ENCODE measurements at places on chromosomes 6 and 20. TPM values are rescaled to one million over a fixed set of nuclear protein-coding genes. Genes with fewer than 3 reads are reported as not detected.

DNA sequence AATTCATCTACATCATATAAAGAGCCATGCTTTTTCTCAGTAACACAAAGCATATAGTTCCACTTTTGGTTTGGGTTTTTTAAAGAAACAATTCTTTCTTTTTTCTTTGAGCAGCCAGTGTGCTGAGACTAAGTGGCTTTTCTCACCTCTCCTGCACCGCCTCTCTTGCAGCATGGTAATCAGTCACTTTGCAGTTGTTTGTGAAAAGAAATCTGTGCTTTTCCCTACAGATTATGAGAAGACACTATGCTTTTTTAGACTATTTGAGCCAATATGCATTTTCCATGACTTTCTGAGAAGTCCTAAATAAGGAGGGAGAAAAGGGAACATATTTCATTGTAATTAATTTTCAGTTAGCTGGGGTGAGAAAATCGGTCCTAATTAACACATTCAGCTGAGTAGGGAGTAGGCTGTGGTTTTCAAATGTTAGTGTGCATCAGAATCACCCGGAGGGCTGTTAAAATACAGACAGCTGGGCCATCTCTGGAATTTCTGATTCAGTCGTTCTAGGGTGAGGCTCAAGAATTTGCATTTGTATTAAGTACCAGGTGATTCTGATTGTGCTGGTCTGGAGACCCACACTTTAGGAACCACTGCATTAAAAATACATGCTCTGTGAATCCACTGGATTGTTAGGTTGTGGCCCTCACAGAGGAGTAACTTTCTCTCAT lies 155.2 kb downstream of the TINAG start:
- DNase-seq = no peak

DNA sequence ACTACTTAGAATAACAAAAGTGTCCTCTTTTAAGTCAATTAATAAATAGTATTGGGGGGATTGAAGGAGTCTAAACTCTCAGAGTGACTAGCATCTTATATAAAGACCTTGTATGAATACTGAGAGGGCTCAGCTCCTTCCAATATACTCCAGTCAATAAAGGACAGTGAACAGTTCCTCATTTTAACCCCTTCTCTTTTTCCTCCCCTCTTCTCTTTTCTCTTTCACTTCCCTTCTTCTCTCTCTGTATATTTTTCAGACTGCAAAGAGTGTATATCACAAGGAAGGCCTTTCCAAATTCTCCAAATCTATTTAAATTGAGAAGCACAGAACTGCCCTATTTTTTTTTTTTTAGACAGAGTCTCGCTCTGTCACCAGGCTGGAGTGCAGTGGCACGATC lies 99.5 kb downstream of the CD164 start:
- no peak for DNase-seq

- DNase-seq = no peak
Measured at GRCh38 chr6:90467546-90467945, 119.3 kb downstream of the MAP3K7 start.

- no peak for DNase-seq
Measured at GRCh38 chr6:5590187-5590586, 328.9 kb downstream of the FARS2 start.

DNA sequence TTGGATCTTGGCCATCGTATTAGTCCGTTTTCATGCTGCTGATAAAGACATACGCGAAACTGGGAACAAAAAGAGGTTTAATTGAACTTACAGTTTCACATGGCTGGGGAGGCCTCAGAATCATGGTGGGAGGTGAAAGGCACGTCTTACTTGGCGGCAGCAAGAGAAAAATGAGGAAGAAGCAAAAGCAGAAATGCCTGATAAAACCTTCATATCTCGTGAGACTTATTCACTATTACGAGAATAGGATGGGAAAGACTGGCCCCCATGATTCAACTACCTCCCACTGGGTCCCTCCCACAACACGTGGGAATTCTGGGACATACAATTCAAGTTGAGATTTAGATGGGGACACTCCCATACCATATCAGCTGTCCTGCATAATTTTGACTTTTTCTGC lies 20.1 kb upstream of the REPS1 start:
- no peak for DNase-seq

The GABRR2 gene
- 0.35 TPM for total RNA-seq

The RBBP8NL gene
- total RNA-seq = not detected

The WFDC5 gene
- total RNA-seq = not detected
